ENCODE measurements at places on chromosomes 13 and 19.

GRCh38 chr19:58434217-58434616, 5.7 kb downstream of the ZNF132 start:
- DNase-seq: no peak

DNA sequence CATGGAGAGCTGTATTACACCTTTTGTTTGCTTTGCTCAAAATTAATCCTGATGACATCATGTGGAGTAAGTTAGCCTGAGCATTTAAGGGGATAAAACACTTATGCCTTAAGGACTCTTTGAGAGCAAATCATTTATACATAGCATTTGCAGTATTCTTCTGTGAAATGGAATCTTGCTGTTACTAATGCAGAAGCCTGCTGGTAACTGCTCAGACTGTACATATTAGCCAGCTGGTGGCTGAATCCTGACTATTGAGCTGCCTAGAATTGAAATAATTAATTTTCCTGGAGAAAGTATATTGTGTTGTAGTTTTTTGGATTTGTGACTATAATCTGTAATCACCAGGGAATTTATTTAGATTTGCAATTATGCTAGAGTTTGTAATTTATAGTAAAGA, 363.2 kb downstream of the GPC6 start:
- no peak for DNase-seq

DNA sequence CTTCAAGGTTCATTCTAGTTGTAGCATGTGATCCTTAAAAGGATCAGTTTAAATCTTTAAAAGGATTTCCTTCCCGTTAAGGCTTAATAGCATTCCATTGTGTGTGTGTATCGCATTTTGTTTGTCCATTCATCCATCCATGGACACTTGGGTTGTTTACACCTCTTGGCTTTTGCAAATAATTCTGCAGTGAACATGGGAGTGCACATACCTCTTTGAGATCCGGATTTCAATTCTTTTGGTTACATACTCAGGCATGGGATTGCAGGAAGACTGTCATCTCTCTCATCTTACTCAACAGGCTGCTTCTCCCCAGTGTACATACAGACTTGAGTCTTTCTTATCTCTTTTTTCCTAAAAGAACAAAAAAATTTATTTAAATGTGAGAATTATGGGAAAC, 1.2 kb downstream of the RNF113B start:
- no peak for DNase-seq

- DNase-seq: no peak
Observed at GRCh38 chr13:108377646-108378206, 108.2 kb downstream of the TNFSF13B start.

DNA sequence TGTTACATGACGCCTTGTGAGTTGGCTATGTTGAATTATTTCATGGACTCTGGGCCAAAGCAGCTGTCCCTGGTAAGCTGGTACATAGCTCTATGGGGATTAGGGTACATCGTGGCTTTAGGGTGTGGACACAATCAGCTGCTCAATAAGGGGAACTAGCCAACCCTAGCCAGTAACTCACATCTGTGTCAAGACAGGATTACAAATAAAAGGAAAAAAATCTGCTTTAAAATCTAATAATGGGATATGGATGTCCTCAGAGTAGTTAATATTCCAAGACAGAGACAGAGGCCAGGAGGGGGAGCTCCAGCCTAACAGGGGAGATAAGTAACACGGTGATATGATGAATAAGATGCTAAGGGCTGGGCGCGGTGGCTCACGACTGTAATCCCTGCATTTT, 21.1 kb upstream of the ZNF766 start:
- DNase-seq: peak; percentile 55

- DNase-seq: peak; percentile 24
Observed at GRCh38 chr19:17616961-17617806, 61.7 kb downstream of the COLGALT1 start.

- DNase-seq: no peak
Observed at GRCh38 chr19:10797541-10798256, 38.3 kb downstream of the TMED1 start.

- DNase-seq: no peak
Observed at GRCh38 chr13:106479929-106480328, 55.5 kb downstream of the EFNB2 start.

- no peak for DNase-seq
Observed at GRCh38 chr19:28170066-28170465, 1042.9 kb downstream of the UQCRFS1 start.

DNA sequence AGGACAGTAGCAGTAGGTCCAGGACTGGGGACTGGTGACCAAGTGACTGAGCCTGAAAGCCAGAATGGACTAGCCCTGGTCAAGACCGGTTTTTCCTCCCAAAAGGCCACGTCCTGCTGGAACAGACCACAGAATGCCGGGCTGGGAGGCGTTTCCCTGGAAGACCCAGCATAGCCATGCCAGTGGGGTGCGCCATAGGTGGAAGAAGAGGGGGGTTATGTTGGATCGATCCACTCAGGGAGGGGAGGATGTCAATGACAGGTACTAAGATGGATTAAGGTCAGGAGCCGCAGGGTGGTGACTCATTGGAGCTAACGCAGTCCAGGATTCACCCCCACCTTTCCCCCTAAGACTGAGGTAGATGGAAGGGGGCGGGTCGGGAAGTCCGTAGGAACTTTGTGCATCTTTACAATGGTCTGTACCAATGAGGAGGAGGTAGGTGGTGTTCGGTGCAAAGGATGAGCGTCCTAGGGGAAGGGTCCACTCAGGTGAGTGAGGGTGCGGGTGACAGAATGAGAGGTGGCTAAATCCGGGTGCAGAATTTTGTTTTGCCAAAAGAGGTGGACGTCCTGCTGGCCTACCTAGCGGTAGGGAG, 21.0 kb downstream of the VASP start:
- peak; percentile 68 for DNase-seq

DNA sequence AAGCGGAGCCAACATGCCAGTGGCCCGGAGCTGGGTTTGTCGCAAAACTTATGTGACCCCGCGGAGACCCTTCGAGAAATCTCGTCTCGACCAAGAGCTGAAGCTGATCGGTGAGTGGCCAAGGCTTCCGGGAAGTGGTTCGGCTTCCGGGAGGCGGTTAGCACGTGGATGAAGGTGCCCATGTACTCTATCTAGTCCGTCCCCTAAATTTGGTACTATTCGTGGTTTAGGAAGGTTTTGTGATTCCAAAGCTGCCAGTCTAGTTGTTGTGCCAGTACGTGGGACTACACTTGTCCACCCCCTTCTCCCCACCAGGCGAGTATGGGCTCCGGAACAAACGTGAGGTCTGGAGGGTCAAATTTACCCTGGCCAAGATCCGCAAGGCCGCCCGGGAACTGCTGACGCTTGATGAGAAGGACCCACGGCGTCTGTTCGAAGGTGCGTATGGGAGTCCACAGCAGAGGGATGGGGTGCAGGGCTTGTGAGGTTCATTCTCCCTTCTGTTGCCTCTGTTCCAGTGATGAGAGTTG, 579 bp downstream of the RPS9 start:
- DNase-seq: no peak

- no peak for DNase-seq
Observed at GRCh38 chr19:17677002-17677401, 11.2 kb downstream of the UNC13A start.

DNA sequence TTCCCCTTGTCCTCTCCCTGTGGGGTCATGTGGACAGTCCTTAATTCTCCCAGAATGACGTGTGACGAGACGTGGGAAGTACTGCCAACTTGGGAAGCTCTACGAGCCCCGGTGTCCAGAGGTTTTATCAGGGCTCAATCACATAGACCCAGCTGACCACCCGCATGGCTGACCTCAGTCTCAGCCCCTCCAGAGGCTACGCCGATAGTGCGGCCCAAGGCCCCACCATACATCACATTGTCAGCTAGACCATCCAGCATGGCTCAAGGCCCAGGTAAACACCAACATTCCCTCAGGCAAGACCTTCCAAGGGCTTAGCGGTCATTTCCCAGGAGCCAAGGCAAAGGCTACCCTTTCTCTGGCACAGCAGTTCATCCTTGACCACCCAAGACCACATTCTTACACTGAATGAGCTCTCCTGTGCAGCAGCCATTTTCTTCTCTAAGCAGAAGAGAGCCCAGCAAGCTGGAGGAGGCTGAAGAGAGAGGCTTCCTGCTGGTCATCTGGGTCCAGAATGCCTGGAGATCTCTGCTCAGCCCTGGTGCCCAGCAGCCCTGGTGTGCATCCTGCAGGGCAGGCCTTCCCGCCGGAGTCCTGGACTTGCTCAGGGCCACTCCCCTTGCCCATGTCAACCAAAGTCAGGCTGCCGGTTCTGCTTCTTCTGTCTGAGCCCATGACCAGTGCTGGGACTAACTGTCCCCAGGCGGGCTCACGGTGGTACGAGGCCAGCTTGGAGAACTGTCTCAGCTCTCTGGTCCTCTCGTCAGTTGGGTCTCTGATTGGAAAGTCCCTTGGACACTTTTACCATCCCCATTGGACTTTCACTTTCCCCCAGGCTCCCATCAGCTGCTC, 7.9 kb upstream of the F10 start:
- no peak for DNase-seq

DNA sequence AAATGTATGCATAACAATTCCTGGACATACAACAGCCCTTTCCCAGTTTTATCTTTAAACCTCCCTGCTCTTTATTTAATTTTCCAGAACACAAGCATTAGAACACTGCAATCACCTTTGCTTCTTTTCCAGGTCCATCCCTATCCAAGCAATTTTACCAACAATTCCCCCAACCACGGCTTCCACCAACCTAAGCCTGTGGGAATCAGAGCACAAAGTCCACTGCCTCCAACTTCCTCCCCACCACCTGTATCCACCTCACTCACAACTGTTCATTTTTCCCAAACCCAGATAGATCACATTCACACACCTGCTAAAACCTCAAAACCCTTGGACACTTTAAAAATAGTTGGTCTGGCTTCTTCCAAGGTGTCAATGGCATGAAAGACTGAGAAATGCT, 39.5 kb downstream of the FOXO1 start:
- no peak for DNase-seq

GRCh38 chr13:20334309-20334708, 102.2 kb upstream of the GJB6 start:
- DNase-seq: no peak

DNA sequence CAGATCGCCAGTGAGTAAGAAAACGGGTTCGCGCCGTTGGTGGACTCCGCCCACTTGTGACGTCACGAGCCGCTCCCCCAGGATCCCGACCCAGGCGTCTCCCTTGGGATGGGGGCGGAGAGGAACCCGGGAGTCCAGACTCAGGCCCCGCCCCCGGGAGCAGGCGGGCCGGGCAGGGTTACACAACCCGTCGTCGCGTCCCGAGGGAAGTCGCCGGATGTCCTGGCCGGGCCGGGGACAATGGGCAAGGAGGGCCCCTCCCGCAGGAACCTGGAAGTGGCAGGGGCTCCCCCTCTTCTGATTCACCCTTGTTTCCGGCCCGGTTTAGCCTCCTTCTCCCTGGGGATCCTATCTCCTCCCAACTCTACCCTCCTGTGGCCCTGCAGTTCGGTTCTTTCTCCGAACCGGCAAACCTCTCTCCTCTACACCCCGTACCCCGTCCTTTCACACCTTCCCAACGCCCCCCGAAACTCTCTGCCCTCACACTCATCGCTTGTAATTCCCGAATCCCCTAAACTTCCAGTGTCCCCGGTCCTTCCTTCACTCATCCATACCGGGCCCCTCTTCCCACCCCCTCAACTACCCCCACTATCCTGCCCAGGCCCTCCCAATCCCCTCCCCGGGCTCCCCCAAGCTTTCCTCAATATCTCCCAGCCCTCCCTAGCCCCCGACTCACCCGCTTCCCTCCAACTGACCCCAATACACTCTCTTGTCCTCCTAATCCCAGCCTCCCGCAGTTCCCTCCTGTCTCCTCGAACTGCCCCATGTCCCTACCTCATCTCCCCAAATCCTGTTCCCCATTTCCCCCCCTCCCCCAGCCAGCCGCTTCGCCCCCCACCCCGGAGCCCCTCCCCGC, 20.0 kb upstream of the ERCC1 start:
- peak; percentile 98 for DNase-seq

DNA sequence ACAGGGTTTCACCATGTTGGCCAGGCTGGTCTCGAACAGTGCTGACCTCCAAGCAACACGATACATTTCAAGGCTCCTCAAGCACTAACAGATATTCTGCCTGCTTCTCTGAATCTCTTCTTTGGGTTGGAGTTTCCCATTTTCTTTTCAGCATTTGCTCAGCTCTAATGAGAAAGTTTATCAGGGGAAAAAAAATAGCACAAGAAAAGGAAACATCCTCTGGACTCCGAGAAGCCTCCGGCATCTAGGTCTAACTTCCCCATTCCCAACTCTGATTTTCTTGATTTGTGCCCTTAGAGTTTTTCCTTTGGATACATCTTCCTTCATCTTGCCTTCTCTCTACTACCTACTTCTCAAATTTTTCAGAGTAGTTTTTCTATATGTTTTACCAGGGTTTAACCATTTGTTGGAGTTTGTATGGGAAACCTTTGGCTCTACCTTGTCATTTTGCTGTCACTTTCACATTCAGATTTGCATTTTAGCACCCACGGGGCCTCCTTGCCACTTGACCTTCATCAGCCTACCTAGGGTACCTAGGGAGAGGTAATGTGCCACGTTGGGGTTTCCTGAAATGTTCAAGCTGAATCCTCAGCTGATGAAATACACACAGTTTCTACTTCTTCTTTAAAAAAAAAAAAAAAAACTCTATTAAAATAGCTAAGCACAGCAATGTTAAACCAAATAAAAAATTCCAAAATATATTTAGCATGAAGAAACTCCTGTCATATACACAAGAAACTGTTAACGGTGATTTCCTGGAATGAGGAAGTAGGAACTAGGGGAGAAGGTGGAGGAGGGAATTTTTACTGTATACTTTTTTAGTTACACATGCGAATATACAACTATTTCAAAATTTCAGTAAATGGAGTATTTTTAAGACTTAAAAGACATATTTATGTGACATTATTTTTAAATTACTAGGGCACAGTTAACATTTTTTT, 5.1 kb upstream of the USP12 start:
- no peak for DNase-seq

GRCh38 chr13:114007566-114007965, 33.7 kb upstream of the C13orf46 start:
- DNase-seq: no peak

GRCh38 chr13:110125157-110125556, 181.8 kb downstream of the COL4A1 start:
- DNase-seq: no peak

GRCh38 chr13:111034811-111035210, 80.3 kb upstream of the ARHGEF7 start:
- DNase-seq: no peak

DNA sequence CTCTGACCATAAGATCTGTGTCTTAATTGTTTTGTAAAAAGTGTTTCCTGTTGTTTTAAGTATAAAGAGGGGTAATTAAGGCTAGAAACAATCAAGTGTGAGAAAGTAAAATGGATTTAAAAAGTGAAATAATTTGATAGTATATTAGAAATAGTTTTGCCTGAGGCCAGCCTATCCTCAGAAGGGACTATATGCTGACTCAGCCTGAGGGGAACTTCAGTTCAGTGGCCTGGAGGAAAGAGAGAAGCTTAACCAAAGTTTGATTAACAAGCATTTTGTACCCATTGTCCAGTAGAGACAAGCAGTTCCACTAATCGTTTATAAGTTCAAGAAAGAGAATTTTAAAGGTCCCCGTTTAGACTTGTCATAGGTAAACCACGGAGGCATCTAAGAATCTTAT, 1793.2 kb upstream of the PRR20A start:
- DNase-seq: no peak

Data from hepatocyte (in vitro differentiated cells).